Forelimb muscle (tissue), 1 donor: ENCODE measurements at places on chromosomes 13 and 19.

- DNase-seq: no peak
These were observed 22.1 kb downstream of the SPART start for GRCh38 chr13:36323951-36324566.

- DNase-seq: no peak
These were observed 144.0 kb downstream of the KDM4B start for GRCh38 chr19:5112681-5113575.

GRCh38 chr19:43672061-43672679 is 2.2 kb upstream of the PLAUR start:
- DNase-seq: no peak

DNA sequence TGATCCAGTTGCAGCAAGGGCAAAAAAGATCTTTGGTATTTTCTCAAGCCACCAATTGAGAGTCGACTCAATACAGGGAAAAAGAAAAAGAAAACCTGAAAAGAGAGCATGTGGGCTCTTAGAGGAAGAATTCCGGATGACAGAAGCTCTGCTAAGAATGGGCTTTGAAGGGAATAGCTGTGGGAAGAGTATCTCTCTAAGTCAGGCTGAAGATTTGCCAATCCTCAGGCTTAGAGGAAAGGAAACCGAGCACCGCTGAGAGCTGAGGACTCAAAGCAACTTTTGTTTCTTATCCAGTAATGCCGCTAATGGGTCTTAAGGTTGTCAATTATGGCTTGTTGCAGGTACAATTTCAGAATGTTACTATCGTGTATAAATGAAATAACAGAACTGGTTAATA is 166.4 kb downstream of the EFNB2 start:
- no peak for DNase-seq

- no peak for DNase-seq
These were observed 9.4 kb upstream of the LRRC63 start for GRCh38 chr13:46202188-46202795.

DNA sequence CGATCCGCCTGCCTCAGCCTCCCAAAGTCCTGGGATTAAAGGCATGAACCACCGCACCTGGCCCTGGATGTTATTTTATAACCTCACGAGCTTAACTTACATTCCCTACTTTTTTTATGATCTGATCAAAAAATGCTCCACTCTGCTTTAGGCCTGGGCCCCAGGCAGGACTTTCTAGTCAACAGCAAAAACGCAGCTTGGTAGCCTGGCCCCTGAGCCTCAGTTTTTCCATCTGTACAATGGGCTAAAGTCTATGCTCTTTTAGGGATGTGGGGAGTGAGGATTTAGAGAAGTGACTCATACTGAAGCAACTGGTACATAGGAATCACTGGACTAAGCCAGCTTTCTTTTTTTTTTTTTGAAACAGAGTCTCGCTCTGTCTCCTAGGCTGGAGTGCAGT is 11.9 kb upstream of the PIK3R2 start:
- DNase-seq: no peak

GRCh38 chr19:5717215-5717935 is 2.6 kb downstream of the LONP1 start:
- no peak for DNase-seq

- DNase-seq: no peak
These were observed 32.5 kb upstream of the C1QTNF9 start for GRCh38 chr13:24276861-24277260.

DNA sequence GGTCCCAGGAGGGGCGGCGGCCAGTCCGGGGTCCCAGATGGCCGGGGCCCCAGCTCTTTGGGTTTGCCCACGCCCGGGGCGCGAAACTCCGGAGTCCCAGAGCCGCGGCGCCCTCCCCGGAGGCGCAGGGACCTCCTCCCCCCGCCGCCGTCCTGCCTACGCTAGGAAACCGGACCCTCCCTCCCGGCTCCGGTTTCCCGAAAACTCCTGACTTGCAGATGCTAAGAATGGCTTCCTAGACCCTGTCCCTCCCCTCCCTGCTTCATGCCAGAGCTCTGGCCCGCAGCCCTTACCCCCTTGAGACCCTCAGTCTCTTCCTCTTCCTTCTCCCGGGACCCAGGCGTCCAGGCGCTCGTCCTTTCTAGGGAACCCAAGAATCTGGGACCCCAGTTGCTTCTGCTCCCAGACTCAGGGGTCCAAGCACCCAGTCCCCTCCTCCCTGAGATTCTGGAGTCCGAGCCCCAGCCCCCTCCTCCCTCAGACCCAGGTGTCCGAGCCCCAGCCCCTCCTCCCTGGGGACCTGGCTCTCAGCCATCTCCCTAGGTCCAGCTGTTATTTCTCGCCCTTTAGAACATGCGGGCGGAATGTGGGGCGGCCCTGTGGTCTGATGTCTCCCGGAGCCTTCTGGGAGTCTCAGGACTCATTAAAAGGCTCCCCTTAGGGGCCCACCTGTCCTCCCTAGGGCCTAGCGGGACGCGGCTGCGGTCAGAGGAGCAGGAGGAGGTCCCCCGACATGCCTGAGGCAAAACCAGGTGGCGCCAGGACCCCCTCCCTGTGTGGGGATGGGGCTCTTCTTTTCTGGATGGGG is at the start of gene MYBPC2:
Gene MYBPC2 (plus strand): TSS at position 672 of the 808 bp plus-strand sequence. CDS start 62 bp downstream, at position 734.
- no peak for DNase-seq

- no peak for DNase-seq
These were observed 6.2 kb downstream of the UBAC2 start for GRCh38 chr13:99206873-99207272.

DNA sequence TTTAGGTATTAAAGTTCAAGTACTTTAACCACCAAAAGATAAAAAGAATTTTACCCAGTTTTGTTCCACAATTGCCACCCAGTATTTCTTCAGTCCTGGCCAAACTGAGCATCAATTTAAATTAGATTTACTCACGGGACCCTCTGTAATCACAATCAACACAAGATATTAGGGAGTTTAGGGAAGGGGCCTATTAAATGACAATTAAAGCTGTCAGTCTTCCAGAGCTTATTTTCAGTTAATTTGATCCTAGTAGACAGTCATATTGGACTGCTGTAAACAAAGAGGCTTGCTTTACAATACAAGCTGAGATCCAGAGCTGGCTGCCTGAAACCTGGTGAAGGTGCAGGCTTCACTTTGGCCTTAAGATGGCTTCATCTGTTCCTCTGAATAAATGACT is 321.2 kb upstream of the NBEA start:
- no peak for DNase-seq

GRCh38 chr19:18519962-18520847 is 1.7 kb downstream of the ELL start:
- DNase-seq: no peak

- DNase-seq: no peak
These were observed 4.8 kb upstream of the LAMP1 start for GRCh38 chr13:113292021-113292862.

GRCh38 chr13:40251343-40252032 is 415.0 kb downstream of the FOXO1 start:
- DNase-seq: no peak

DNA sequence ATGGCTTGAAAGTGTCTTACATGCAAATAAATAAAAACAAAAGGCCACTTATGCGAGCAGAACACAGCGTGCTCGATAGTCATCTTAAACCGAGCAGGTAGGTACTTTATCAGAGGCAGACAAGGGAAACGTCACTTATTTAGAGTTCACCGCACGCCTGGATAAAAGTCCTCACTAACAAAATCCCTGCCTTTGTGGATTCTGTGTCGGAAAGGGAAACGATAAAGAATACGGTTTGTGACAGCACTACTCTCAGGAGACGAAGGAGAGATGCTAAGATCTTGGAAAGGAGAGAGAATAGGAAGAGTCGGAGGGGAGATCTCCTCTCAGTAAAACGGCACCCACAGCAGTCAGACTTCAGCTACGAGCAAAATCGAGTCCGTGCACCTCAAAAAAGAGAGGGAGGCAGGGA is 581 bp downstream of the RCBTB1 start:
- no peak for DNase-seq

DNA sequence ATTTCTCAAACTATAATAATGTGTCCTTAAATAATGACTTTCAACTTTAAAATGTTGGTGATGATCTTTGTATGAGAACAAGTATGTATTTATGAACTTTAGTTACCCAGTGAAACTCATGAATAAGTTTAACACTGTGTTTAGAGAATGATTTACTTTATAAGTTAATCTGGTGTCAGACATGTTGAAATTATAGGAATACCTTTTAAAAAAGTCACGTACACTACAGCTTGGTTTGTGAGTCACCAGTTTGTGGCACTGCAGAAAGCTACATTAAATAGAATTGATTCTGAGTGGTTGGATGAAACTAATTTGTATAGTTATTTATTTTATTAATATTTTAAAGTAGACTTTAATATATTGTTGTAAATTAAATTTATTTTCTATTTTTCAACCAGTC is 1366.2 kb upstream of the PCDH20 start:
- no peak for DNase-seq
